ENCODE measurements at places on chromosomes 13 and 19. TPM values are rescaled to one million over a fixed set of nuclear protein-coding genes. Genes with fewer than 3 reads are reported as not detected.

Gene ZNF284
- 2.9 TPM for total RNA-seq

DNA sequence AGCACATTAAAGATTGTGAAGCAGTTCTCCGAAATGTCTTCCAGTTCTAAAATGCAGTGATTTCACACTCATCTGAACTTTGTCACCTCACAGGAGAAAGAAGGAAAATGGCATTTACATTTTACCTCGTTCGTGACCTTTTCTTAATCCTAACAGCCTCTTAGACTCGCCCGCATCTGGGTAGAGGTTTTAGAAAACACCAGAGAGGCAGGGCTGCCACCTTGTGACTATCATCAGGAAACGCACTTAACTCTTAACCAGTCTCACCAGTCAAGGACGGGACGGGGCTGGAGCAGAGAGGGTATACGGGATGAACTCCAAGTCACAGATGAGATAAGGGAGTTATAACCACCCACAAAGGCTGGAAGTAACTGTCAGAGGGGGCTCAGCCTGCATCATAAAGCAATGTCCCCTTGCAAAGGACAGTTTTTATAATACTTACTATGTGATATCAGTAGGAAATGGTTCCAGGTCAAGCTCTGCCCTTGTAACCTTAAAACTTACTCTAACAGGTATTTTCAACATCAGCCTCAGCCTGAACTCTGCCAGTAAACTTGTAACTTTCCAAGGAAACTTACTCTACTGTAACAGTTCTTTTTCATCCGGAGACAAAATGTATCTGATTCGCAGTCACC, 8.6 kb upstream of the CEACAM6 start:
- no peak for DNase-seq

- no peak for DNase-seq
These were observed 72.2 kb downstream of the KCTD15 start for GRCh38 chr19:33868788-33869412.

DNA sequence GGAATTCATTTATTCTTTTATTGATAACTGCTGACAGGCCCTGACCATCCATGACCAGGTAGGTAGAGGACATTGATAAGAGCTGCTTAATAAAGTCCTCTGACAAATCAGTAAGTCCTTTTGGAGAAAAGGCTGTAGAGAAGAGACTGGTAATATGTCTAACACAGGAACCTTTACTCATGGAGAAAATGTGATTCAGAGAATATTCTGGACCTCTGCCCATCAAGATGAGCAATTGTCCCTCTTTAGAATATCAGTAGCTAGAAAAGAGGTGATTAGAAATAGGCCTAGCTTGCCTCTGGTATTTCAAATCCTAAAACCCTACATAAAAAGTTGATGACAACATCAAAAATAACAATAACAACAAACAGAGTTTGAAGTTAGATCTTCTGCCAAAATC, 642.3 kb downstream of the TBC1D4 start:
- no peak for DNase-seq

DNA sequence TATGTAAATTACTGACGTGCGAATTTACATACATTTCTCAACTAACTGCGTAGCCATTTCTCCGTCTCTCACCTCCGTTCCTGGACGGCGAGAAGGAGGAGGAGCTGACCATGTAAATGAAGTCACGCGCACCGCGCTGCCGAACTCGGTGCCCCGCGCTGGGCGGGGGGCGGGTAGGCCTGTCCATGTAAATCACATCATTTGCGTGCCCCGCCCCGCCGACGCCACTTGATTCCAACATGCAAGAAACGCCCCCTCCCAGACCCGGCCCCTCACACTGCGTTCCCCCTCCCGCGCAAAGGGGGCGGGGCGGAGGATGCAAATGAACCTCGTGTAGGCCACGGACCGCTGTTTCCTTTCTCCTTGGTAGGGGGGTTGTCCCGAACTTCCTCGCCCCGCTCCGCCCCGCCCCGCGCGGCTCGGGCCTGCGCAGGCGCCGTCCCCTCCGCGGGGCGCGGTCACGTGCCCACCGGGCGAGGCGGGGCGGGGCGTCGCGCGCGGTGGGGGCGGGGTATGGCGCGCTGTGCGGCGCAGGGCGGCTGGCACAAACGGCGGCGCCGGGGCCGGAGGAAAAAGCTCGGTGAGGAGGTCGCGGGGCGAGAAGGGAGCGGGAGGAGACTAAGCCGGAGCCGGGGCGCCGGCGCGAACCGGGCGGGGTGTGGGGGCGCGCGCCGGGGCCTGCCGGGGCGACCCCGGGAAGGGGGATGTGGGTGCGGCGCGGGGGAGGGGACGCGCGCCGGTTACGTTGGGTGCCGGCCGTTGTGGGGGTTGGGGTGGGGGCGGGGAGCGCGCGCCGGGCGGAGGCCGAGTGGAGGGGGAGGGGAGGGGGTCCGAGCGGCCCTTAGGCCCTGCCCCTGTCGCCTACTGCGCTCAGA, at the start of gene EGLN2:
Gene EGLN2, plus strand, starts transcription at position 509 of the 875 bp plus-strand sequence. CDS start 1,382 bp downstream, outside the sequence.
- DNase-seq: peak; percentile 100

- DNase-seq: peak; percentile 63
These were observed 2.1 kb upstream of the FGF9 start for GRCh38 chr13:21668732-21669275.

DNA sequence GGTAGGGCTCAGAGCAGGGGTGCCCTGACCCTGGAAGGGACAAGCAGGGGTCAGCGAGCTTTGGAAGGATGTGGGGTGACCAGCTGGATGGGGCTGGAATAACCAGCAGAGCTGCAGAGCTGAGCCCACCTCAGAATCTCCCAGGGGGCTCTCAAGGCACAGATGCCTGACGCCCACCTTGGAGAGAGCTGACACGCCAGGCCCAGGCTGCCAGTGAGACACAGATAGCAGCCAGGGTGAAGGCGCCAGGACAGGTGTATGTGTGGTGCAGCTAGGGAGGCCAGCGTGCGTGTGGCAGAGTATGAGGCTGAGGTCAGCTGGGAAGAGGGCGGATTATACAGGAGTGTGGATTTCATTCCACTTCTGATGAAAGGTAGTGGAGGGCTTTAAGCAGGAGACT, 8.9 kb downstream of the AP1M1 start:
- peak; percentile 55 for DNase-seq

Data from upper lobe of right lung (tissue), 1 donor.